ENCODE measurements at places on chromosomes 12 and 14. TPM values are rescaled to one million over a fixed set of nuclear protein-coding genes. Genes with fewer than 3 reads are reported as not detected.

DNA sequence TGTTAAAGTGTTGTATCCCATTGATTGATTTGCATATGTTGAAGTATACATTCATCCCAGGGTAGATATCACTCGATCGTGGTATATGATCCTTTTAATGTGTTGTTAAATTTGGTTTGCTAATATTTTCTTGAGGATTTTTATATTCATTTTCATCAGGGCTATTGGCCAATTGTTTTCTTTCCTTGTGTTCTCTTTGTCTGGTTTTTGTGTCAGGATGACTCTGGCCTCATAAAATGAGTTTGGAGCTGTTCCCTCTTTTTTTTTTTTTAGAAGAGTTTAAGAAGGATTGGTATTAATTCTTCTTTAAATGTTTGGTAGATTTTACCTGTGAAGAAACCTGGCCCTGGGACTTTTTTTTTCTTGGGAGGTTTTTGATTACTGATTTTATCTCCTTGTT, 303.5 kb upstream of the RTL1 start:
- DNase-seq = no peak

Gene CMTM5
- not detected for total RNA-seq

GRCh38 chr12:29148596-29148910, 525 bp upstream of the FAR2 start:
- peak; percentile 8 for DNase-seq

- DNase-seq = no peak
Measured at GRCh38 chr12:139585-139984, 73.0 kb downstream of the IQSEC3 start.

Gene SRRM4
- total RNA-seq = not detected

DNA sequence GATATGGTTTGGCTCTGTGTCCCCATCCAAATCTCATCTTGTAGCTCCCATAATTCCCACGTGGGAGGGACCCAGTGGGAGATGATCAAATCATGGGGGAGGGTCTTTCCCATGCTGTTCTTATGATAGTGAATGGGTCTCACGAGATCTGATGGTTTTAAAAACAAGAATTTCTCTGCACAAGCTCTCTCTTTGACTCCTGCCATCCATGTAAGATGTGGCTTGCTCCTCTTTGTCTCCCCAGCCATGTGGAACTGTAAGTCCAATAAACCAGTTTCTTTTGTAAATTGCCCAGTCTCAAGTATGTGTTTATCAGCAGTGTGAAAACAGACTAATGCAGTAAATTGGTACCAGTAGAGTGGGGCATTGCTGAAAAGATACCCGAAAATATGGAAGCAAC, 146.2 kb downstream of the DPF3 start:
- DNase-seq = no peak

Gene RHOF
- total RNA-seq = 94.6 TPM

Gene NID2
- 0.20 TPM for total RNA-seq

- DNase-seq = no peak
Measured at GRCh38 chr14:103094406-103095209, at the start of gene EXOC3L4. Gene EXOC3L4, plus strand, starts transcription at chr14:103094725. Its CDS starts 5,495 bp downstream, at chr14:103100220.

Gene CLEC4D
- not detected for total RNA-seq

Gene CDKL1
- 7.2 TPM for total RNA-seq

Gene IL26
- total RNA-seq = 0.28 TPM

- no peak for DNase-seq
Measured at GRCh38 chr14:101857226-101857625, 95.7 kb downstream of the PPP2R5C start.

DNA sequence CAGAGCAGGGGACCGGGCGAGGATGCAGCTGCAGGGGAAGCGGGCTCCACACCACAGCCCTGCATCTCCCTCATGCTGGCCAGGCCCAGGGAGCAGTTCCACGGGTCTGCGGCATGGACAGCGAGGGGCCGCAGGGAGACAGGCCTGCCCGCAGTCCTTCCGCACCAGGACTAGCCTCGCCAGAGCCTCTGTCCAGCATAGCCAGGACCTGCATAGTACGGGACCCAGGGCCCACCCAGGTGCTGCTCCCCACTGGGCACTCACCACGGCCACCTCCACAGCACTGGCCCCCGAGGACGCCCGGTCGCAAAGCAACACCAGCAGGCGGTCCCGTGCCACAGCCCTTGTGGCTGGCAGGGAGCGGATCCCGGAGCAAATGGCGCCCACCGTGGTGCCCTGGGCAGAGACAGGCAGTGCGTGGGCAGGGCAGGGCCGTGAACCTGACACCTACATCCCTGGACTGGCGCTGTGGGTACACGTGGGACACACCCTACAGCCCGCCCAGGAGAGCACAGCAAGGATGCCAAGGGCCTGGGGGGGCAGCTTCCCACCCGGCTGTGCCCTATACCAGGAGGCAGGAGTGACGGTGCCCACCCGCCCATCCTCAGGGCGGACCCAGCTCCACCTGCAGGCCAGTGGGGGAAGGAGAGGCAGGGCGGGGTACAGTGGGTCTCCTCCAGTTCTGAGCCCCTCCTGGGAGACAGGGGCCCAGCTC, 23.8 kb downstream of the JAG2 start:
- DNase-seq = no peak

- DNase-seq = no peak
Measured at GRCh38 chr14:66507181-66507721, 696 bp upstream of the GPHN start.

- DNase-seq = peak; percentile 37
Measured at GRCh38 chr12:79934281-79935020, 446 bp downstream of the PPP1R12A start.

GRCh38 chr14:104803280-104803911, 2.5 kb downstream of the ZBTB42 start:
- DNase-seq = no peak

Gene FAM234B
- 8.7 TPM for total RNA-seq

Gene NELL2
- 32.0 TPM for total RNA-seq

Gene KLRK1
- 55.4 TPM for total RNA-seq

GRCh38 chr14:100617410-100618317, 30.4 kb upstream of the BEGAIN start:
- no peak for DNase-seq

GRCh38 chr12:108826807-108827721, 30.3 kb downstream of the SSH1 start:
- DNase-seq = no peak

Gene BICDL1
- total RNA-seq = 121 TPM

- DNase-seq = no peak
Measured at GRCh38 chr14:75470238-75470797, 42.5 kb downstream of the JDP2 start.

DNA sequence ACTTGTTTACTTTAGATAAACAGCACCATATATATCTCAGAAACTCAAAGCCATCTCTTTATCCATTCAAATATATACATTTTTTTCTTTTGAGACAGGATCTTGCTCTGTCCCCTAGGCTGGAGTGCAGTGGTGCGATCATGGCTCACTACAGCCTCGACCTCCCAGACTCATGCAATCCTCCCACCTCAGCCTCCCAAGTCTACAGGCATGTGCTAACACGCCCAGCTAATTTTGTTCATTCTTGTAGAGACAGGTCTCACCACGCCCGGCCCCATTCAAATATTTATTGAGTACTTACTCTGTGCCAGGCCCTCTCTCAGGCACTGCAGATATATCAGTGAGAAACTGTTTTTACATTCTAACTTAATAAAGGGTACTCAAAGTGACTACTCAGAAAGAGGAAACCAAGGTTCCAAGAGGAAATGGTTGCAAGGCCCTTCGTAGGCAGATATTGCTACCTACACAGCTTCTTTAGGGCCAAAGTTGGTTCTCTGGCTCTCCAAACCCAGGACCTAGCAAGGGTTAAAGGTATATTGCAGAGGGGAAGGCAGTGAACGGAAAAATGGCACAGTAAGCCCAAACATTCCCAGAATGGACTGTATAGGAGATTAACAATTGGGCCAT, 2.9 kb downstream of the ATXN3 start:
- DNase-seq = no peak
